Temporal lobe (tissue), 4 donors: ENCODE measurements at places on chromosomes 7 and 10. TPM values are rescaled to one million over a fixed set of nuclear protein-coding genes. Genes with fewer than 3 reads are reported as not detected.

The ACTL6B gene
- 99.6 TPM for total RNA-seq

The CTTNBP2 gene
- 52.9 TPM for total RNA-seq

The HOXA5 gene
- total RNA-seq: not detected

The ERVW-1 gene
- not detected for total RNA-seq

The FLNC gene
- 4.2 TPM for total RNA-seq

The PNLIPRP3 gene
- total RNA-seq: not detected

The WEE2 gene
- total RNA-seq: 0.49 TPM

The TMEM270 gene
- not detected for total RNA-seq

The CALHM3 gene
- total RNA-seq: not detected

The PPP1R3C gene
- 22.9 TPM for total RNA-seq

The VPS37D gene
- 14.5 TPM for total RNA-seq

The SUN3 gene
- not detected for total RNA-seq

The DPP6 gene
- total RNA-seq: 49.7 TPM
